NCI-H2107 (cell line): ENCODE measurements at places on chromosomes 3 and 15.

DNA sequence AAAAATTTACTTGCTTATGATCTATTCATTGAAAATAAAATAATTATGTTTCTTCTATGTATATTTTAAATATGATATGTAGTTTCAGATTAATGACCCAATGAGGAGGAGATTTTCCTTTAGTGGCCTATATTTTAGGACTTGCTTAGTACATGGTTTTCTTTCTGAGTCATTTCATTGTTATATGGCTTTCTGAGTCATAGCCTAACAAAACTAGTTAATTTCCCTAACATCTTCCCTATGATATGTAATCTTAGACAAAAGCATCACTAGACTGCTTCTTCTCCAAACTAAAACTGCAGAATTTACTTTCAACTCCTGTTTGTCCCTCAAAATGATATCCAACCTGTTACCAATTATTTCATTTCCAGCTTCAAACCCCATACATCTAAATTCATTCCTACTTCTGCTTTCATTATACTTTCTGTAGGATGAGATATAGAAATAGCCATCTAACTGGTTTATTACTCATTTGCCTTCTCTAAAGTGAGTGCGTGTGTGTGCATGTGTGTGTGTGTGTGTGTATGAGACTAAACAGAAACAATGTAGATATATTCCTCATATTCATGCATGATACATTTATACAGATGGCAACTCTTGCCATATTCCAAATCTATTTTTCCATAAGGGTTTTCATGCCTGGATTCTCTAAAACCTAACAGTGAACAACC, 915.0 kb upstream of the GBE1 start:
- DNase-seq = no peak

GRCh38 chr3:38345879-38346586, 552 bp upstream of the XYLB start:
- no peak for DNase-seq

DNA sequence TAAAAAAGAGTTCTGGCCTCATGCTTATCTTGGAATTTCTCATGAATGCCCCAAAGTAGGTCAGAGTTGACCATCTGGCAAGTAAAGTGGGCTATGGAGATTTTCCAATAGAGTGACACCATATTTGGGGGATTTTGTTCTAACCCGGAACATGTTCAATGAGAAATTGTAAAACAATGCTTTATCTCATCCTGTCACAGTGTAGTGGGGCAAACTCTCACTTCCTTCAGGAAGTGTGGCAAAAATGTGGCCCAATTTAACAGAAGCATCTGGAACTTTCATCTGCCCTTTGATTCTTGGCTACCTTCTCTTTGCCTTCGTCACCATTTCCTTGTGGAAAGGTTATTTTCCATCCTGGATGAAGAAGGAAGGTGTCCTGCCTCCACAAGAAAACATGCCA, 70.8 kb downstream of the ADAMTS9 start:
- no peak for DNase-seq

DNA sequence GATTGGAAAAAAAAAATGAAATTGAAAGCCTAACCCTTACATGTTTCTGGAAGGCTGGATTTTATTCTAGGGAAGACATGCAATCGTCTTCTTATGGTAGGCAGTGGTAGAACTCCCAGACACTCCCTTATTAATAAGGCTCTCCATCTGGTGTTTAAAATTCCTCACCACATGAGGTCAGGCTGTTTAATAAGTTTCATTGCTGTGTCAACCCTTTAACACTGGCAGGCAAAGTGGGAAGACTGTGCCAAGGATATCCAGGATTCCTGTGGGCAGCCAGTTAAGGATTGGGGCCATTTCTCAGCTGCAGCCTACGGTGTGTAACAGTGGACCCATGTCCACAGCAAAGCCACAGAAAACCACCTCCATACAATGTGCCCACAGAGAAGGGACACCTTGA, 225.5 kb upstream of the CHRM5 start:
- no peak for DNase-seq

DNA sequence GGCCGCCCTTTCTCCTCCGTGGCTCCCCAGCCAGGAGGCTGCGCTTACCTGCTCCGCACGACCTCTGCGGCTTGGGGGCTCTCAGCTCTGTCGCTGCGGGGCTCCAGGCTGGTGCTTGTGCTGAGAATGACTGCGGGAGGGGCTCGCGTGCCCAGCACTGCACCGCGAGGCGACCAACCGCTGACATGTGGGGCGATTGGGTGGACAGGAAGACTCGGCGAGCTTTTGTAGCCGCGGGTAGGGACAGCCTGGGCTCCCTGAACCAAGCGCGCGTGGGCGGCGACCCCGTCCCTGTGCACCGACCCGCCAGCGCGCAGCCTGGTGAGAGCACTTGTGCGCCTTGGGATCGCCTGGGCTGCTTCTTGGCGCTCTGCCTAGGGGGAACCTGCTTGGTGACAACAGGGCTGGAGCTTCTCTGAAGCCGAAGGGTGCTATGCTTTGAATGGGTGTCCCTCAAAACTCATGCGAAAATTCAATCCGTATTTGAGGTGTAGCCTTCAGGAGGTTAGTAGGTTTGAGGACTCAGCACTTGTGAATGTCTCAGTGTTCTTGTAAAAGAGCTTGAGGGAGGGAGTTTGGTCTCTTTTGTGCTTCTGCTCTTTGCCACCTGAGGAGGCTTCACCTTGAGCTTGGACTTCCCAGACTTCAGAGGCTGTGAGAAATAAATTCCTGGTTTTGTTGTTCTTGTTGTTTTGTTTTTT, 50.4 kb downstream of the IL12A start:
- DNase-seq = peak; percentile 27

DNA sequence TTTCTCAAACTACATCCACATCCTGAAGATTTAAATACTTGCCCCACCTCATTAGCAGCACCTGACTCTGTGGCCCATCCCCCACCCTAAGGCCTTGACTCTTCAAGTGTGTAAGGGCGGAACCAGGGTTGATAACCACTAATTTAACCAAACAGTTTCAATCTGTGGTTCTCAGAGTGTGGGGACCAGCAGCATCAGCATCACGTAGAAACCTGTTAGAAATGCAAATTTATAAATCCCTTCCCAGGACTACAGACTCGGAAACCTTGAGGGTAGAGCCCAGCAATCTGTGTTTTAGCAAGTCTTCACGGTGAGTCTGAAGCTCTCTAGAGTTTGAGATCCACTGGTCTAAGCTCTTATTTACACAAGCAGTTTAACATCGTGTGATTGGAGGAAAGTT, 12.4 kb downstream of the GNB4 start:
- DNase-seq = no peak

DNA sequence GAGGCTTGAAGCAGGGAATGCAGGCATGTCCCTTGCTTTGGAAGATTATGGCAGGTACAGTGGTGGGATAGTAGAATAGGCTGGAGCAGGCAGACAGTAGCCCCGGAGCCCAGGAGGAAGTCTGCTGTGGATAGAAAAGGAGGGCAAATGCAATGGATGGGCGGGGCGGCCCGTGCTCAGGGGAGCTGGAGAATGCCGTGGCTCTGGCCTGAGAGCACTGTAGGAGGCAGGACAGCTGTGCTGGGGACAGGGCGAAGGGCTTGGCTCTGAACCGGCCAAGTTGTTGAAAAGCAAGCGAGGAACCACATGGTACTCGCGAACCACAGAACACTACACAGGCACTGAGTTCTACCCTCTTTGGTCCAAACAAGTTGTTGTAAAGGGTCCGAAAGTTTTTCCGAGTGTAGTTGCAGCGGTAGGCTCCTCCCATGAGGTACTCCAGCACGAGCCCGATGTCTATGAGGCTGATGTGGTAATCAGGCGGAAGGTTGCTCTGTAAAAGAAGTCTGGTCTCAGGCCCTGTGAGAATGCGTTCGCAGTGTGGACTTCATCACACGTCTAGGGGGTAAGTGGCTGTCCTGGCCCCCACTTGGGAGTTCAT, 54.7 kb downstream of the TRPM1 start:
- DNase-seq = no peak

- DNase-seq = no peak
Measured at GRCh38 chr3:14430706-14431451, 28.5 kb downstream of the SLC6A6 start.

- peak; percentile 26 for DNase-seq
Measured at GRCh38 chr3:169634618-169635236, 28.8 kb downstream of the MECOM start.

DNA sequence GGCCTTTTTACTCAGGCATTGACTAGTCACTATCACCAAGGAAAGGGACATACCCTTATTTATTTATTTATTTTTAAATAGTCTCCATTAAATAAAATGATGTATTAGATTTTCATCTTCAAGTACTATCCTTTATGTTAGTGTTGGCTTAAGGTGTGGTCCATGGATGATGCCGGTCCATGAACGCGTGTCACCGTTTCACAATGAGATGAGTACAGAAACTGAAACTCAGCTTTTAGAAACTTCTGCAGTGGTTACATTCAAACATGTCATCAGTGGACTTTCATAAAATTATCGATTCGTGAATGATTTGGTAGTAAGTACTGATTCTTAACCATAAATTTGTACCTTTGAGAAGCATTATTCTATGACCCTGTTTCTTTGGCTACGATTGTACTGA, 166.6 kb downstream of the SATB1 start:
- DNase-seq = no peak

DNA sequence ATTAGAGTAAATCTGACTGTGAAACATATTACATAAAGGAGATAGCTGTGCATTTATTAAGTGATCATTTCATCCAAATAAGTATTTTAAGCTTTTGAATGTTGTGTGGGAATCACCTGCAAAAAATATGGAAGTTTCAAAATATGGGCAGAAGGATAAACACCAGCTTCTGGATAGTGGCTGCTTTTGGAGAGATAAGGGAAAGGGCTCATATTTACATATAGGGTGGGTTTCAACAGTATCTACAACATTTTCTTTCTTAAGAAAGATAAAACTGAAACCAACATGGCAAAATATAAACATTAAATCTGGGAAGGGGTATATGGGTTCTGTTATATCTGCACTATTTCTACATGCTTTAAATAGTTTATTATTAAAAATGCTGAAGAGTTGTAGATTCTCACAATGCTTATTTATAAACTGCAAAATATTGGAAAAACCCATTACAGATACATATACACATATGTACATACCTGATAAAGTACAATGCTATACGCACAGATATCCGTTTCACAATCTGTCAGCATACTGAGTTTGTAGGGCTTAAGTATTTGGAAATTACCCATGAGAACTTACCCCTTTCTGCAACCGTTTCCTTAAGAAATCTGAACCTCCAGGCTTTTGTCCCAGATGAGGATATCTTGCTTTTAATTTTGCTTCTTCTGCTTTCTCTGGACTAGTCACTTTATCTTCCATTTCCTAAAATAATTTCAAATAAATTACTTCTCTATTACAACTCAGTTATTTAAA, 12.1 kb downstream of the ARPP19 start:
- no peak for DNase-seq

DNA sequence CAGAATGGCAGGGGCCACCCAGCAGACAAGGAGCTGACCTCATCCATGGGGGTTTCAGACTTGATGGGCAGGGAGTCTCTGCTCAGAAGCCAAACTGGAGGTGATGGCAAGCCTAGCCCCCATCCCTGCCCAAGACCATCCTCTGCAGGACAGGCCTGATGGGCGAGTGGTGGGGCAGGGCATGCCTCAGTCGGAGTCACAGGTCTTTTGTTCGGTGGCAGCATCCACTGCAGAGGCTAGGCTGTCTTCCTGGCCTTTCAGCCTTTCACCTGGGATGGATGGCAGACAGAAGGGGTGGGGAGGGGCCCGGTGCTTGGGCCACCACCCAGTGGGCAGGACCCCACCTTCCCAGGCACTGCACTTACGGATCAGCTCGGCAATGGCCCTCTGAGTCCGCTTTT, 44.4 kb downstream of the PTH1R start:
- no peak for DNase-seq

DNA sequence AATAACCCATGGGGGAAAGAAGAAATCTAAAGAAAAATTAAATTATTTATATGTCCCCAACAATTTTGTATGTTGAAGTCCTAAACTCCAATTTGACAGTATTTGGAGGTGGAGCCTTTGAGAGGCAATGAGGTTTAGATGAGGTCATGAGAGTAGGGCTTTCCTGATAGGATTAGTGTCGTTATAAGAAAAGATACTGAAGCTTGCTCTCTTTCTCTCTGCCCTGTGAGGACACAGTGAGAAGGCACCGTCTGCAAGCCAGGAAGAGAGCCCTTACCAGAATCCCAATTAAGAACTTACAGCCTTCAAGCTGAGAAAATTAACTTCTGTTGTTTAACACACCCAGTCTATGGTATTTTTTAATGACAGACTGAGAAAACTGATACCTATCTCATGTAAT, 16.1 kb upstream of the OR5AC2 start:
- DNase-seq = no peak

DNA sequence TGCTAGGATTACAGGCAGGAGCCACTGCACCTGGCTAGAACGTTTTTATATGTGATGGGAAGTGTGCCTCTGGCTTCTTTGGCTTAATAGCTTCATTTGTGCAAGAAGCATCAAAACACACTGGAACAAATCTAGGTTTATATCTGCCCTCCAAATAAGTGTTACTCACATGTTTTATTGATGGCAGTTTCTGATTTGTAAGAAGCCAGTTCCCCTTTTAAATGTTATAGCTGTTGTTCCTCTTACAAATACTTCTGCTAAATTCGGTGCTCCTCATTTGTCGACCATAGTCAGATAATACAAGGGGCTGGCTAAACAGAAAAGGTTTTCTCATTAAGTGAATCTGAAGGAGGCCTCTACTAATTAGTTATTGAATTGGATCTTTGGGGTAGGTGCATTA, 307.1 kb upstream of the SEMA6D start:
- no peak for DNase-seq

GRCh38 chr3:151793636-151794035, 20.3 kb upstream of the AADAC start:
- no peak for DNase-seq

DNA sequence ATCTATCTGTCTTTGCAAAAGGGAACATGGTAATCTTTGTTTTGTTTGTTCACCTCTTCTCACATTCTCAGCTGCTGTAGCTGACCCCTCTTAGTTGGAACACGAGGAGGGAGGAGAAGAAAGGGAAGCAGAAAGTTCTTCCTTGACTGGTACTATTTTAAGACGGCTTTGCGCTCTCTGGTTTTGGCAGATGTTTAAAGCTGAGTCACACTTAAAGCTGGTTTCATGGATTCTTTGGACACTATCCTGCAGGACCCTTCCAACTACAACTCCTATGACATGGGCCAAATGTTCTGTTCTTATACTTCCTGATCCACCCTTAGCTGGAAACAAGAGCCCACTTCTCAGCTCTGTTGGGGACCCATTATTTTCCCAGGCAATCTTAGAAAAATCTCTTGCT, 40.6 kb upstream of the FXR1 start:
- no peak for DNase-seq

GRCh38 chr15:57920911-57921310, 144.6 kb downstream of the ALDH1A2 start:
- DNase-seq = no peak

- DNase-seq = no peak
Measured at GRCh38 chr15:93486407-93487117, 397.6 kb upstream of the RGMA start.

- DNase-seq = no peak
Measured at GRCh38 chr3:9649791-9650521, 651 bp downstream of the MTMR14 start.
